DMS53 (cell line): ENCODE measurements at places on chromosomes 4 and X.

DNA sequence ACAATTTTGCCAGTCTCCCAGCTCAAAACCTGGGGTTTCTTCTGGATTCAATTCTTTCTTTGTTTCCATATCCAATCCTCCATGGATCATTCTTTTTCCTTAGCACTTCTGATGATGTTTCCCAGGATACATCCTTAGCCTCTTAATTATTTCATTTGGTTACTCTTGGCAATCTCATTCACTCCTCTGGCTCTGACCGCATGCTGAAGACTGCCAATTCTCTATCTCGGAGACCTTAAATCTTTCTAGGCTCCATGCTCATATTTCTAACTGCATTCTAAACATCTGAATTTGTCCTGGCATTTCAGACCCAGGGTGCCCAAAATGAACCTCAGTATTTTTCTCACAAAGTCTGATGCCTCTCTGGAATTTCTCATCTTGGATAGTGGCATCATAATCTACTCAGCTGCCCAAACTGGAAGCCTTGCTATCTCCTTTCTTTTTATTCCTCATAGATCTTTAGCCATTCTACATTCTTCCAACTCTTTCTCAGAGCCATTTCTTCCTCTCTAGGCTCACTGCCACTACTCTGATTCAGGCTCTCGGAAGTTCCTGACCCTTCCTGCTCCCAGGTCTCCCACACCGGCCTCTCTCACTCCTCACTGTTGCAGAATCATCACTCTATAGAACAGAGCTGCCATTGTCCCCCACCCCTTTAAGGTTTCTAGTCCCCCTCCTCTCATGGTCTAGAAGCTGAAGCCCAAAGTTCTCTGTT is 290.2 kb downstream of the CAMK2D start:
- DNase-seq: no peak

- DNase-seq: peak; percentile 56
These were observed 20.3 kb upstream of the DHX15 start for GRCh38 chr4:24604558-24605214.

DNA sequence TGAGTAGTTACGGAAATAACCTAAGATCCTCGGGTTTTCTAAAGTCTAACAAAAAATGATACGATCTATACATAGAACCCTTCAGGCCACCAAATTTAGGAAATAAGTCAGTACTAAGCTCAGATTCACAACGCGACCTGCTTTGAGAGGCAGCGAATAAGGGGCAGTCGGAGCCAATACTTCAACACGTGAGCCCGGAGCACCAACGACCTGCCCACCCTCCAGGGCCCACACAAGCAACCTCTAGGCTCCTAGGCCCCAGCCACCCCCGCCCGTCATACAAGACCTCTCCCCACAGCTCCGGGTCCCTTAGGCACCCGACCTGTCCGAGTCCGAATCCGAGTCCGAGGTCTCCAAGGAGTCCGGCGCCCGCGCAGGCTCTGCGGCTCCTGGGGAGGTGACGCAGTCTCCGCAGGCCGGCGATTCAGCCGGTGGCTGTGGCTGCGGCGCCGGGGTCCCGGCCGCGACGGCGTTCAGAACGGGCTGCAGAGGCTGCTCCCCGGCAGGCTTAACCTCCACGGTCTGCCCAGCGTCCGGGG is 580 bp downstream of the NAF1 start:
- peak; percentile 66 for DNase-seq

DNA sequence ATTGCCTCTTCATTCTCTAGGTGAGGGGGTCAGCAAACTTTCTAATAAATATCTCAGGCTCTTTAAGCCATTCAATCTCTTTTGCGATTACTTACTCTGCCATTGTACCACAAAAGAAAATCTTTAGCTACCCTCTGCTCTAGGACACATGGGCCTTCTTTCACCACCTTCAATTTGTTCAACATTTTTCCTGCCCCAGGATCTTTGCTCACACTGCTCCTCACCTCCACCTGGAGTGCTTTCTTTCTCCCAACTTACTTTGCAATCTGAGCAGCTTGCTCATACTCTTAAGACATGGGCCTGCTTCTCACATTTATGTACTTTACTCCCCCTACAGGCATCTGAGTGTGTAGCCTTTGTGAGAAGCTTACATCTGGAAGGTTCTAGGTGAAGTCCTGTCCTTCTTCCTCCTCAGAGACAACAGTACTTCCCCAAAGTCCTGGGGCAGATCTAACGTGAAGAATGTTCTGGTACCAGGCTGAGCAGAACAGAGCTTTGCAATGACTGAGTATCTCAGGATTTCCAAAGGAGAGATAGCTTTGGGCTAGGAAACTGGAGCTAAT is 55.0 kb upstream of the PRDM5 start:
- peak; percentile 53 for DNase-seq

DNA sequence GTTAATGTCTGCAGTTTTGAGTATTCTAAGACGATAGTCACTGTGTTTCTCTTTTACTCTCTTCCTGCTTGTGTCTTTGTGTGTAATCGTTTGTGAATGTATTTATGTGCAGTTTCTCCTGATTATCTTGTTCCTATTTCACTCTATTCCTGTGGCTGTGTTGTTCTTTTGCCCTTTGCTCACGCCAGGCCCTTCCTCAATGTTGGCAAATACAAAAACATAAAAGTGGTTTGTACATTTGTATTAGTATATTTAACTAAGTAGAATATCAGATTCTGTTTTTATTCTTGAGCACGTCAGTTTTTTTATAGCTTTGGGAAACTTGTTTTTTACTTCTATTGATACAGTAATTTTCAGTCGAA is 107.6 kb upstream of the BMPR1B start:
- no peak for DNase-seq

DNA sequence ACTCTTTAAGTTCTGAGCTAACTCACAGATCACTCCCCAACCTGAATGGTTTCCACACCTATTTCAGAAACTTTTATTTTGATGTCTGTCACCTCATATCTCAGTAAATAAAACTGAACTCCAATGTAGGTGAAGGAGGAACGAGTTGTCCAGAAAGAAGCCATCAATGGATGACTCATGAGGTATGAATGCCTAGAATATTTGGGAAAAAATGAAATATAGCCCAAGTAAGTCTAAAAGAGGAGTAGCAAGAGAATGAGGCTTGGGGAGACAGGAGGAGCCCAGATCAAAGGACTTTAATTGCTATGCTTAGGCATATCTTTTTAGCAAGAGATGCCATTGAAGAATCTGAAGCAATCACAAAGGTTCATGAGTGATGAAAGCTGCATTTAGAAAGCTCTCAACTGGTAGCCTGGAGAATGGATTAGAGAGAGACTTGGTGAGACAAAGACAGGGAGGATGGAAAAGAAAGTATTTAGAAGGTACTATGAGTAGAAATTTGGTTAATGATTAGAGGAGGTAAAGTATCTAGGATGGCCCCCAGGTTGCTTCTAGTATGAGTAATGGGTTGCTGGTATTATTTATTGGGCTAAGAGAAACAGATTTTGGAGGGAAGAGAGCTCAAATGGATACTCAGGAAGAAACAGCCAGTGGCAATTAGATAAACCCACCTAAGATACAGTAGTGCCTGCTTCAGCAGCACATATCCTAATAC is 39.4 kb downstream of the NOCT start:
- DNase-seq: no peak

DNA sequence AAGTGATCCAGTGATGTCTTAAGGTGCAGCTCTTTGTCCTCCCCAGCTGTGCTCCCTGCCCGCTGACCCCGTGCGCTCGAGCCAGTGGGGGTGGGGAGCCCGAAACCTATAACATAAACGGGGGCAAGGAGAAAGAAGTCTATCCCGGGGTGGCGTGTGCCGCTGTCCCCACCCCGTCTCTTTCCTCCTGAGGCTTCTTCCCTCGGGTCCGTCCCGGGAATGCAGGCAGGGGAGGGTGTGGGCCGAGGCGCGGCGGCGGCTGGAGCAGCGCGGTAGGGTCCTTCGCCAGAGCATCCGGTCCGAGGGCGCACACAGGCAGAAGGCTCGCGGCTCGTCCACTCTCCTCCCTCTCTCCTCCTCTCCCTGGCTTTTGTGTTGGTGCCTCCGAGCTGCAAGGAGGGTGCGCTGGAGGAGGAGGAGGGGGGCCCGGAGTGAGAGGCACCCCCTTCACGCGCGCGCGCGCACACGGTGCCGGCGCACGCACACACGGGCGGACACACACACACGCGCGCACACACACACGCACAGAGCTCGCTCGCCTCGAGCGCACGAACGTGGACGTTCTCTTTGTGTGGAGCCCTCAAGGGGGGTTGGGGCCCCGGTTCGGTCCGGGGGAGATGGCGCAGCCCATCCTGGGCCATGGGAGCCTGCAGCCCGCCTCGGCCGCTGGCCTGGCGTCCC is at the start of gene RAB33A:
Gene RAB33A (plus strand): TSS at position 517 of the 681 bp plus-strand sequence. CDS start 101 bp downstream, at position 618.
- DNase-seq: peak; percentile 62

DNA sequence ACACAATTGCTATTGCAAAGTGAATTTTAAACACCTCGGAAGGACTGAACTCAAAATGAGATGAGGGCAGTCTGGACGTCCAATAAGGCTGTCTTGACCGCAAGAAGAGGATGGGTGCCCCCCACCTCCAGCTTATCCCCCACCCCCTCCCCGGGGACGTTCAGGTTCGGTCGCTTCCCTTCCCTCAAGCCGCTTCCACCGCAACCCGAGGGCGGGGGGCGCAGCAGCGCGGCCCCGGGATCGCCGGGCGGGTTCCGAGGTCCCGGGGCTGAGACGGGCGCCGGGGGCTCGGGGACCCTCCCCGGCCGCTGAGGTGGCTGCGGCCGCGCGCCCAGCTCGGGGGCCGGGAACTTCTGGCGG is 480 bp downstream of the USP46 start:
- peak; percentile 29 for DNase-seq
